OCI-LY7 (cell line): ENCODE measurements at places on chromosomes 4 and X.

GRCh38 chr4:51858605-51859202 is 15.8 kb downstream of the DCUN1D4 start:
- DNase-seq: no peak

GRCh38 chrX:19728915-19729314 is 158.5 kb downstream of the SH3KBP1 start:
- no peak for DNase-seq

GRCh38 chrX:134362560-134363089 is 97.3 kb upstream of the HPRT1 start:
- no peak for DNase-seq

DNA sequence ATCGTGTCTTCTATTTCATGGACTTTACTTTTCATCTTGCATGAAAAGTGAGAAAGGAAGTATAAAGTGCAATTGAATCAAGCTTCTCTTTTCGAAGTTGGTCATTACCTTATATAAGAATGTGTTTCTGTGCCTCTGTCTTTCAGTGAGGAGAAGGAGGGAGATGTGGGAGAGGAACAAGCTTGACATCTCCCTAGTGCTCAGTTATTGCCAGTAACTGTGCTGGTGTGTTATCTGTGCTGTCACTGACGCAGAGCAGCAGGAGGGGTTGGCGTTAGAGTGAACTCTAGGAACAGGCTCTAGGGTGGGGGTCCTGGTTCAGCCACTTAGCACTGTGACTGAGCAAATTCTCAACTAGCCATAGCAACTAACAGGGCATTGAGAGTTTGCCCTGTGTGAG is 34.0 kb upstream of the TBC1D9 start:
- DNase-seq: no peak
